ENCODE measurements at places on chromosomes 11 and 22. TPM values are rescaled to one million over a fixed set of nuclear protein-coding genes. Genes with fewer than 3 reads are reported as not detected.
A peak's percentile ranks its signal among the peaks of the same experiment; 100 is the strongest.

- DNase-seq: peak; percentile 78
Observed at GRCh38 chr22:45629469-45630089, 42.1 kb upstream of the ATXN10 start.

- DNase-seq: no peak
Observed at GRCh38 chr11:31237819-31238760, 131.4 kb downstream of the DCDC1 start.

DNA sequence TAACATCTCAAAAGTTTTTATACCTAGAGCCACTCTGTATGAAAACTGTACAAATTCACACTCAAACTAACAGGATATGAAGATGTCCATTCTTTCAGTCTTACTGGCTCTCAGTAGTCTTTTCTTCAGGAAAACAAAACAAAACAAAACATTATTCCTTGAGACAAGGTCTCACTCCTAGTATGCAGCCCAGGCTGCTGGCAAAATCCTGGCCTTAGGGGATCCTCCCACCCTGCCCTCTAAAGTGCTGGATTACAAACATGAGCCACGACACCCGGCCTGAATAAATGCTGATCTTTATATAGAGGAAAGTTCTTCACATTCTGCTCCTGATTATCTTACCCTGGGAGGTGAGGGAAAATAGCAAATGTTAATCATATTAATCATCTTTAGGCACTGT, 5.1 kb downstream of the APOL2 start:
- no peak for DNase-seq

- DNase-seq: no peak
Observed at GRCh38 chr11:3042496-3043314, 14.5 kb downstream of the CARS1 start.

The SEPTIN5 gene
- total RNA-seq: not detected

All from HepG2 (cell line).